NCI-H2081 treated with DMSO at 0.1 percent for 48 hours (cell line): ENCODE measurements at places on chromosomes 2 and 18.

- DNase-seq: no peak
These were observed 40.4 kb downstream of the CYRIA start for GRCh38 chr2:16625201-16625729.

DNA sequence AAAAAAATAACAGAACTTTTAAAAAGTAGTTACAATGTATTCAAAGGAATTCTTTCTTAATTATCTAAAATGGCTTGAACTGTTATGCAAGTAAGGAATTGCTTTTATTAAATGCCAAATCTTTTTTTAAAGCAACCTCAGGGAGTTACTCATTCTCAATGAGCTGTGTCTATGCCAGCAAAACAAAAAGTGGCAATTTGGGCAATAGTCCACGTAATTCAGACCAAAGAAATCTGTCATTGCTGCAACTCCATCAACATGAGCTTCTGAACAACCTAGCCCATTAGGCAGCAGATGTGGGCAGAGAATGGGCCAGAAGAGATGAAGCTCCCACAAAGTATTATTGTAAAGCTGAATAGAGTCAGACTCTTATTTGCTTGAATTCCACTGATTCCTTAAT is 118.4 kb downstream of the ALK start:
- no peak for DNase-seq

DNA sequence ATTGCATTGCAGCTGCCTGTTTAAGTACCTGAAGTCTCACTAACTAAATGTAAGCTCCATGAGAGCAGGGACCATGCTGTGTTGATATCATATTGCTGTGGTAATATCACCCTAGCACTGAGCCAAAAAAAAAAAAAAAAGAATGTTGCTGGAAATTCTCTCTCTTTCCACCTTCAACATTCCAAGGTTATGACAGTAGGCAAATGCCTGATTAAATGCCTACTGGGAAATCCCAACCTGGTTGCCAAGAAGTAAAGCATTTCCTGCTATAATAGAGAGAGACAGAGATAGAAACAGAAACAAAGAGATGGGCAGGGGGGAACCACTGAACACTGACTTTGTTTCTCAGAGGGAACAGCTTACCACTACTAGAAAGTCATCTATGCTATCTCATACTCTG is 1604.2 kb downstream of the LRP1B start:
- no peak for DNase-seq

GRCh38 chr2:151326554-151326953 is 30.8 kb upstream of the TNFAIP6 start:
- no peak for DNase-seq

GRCh38 chr2:196617430-196617829 is 22.1 kb upstream of the CCDC150 start:
- no peak for DNase-seq

DNA sequence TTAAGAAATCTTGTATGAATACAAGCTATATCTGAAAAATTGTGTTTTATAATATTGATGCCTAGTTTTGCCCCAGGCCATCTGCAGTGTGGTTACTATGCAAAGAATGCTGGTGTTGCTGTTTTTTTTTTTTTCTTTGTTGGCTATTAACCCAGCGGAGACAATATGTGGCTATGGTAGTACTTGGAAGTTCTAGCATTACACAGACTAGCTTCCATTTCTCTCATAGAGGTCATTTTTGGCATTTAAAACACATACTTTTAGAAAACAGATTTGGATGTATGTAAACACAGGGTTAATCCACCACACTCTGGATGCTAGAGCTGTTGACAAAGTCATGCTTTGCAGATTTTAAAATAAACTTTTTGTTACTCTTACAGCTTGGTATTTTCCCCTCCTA is 209.8 kb downstream of the NEDD4L start:
- no peak for DNase-seq

DNA sequence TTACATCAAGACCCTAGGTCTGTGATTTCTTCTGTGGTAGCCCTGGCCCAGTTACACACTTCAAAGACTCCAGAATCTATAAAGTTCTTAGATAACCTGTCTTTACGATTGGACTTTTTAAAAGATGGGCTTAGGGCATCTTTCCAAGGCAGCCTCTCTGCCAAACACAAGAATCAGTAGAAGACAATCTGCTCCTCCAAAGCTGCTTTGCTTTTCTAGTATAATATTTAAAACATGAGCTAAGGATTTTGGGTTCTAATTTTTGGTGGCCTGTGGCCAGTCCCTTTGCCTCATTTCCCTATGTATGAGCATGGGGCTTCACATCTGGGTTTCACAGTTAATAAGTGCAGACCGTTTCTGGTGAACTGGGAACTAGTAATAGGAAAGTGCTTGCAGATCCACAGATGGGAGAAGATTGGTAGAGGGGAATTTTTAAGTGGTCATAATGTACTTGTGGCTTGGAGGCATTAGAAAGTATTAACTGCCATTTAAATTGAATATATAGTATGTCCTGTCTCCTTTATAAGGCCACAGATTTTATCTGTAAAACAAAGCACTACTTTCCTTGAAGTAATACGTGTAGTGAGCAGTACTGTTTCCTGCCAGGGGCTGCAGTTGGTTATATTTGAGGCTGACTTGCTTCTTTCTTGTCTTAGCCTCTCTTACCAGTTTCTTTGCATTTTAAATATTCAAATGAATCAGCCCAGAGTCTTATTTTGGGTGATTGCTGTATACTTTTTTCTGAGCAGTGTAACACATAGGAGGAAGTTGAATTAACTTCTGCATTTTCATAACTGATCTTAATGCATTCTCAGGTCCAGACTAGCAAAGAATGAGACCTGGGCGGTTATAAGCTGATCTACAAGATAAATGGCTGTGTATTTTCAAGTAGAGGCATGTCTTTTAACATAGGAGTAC is 1.5 kb downstream of the ARPC2 start:
- no peak for DNase-seq

DNA sequence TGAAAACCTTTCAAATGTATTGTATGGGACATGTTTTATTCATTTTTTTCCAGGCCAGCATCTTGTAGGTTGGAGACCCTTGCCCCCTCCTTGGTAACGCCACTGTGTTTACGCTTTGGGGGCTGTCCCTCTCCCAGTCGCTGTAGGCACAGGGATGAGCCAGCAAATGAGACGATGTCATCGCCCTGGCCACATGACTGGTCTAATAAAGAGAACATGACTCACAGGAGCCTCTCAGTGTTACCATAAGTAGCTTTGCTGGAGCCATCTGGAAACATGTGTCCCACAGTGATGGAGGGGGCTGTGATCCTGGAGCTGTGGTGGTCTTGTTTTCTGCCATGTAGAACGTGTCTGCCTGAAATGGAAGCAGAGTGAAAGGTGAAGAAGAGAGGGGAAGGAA is 78.9 kb downstream of the CD8B2 start:
- no peak for DNase-seq
